ENCODE measurements at places on chromosomes 2 and 18.

DNA sequence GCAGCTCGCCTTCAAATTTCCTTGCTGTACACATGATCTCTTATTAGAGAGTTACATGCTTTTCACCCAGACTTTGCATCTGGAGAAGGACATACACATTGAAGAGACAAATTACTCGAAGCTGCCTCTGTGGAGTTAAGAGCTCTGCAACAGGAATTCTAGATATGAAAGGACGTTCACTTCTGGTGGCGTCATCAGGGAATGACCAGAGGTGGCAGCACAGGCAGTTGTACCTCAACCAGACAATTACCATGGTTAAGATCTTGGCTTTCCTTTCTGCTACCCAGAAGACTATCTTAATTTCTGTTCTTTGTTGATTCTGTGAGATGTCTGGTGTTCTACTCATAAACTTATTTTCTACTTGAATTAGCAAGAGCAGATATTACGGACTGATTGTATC is 39.1 kb upstream of the MC4R start:
- no peak for DNase-seq

- DNase-seq, result no peak
Measured at GRCh38 chr2:132417430-132418035, 928 bp downstream of the GPR39 start.

- peak; percentile 59 for DNase-seq
Measured at GRCh38 chr2:39696838-39697237, 31.1 kb downstream of the TMEM178A start.

DNA sequence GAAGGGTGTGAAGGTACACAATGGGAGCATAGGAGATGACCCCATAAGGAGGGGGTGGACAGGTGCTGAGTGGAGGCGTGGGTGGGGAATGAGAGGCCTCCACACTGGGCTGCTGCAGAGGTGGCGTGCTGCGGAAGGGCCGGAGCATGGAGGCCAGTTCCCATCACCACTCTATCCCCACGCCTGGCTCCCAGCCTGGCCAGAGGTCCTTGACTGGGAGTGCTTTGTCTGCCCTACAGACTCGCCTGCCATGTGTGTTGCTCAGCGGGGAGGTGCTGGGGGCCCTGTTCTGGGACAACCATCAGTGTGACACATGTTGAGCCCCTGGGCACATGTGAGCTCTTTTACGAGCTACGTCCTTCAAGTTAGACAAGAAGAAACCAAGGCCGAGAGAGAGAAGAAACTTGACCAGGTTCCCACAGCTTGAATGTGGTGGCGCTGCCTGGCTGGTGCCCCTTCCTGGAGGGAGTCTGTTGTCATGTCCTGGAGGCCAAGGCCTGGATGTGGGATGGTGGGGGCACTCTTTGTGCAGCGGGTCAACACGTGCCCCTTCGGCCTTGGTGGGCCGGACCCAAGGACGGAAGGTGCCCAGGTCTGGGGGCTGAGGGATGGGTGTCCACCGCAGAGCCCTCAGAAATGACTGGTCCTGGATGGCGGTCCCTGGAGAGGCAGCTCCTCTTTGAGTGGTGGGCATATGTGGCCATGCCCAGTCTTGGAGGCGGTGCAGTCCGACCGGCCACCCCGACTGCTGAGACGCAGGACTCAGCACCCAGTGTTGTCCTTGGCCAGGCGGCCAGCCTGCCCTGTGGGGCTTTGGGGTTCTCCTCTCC is 1.2 kb upstream of the INPP5D start:
- DNase-seq, result no peak

DNA sequence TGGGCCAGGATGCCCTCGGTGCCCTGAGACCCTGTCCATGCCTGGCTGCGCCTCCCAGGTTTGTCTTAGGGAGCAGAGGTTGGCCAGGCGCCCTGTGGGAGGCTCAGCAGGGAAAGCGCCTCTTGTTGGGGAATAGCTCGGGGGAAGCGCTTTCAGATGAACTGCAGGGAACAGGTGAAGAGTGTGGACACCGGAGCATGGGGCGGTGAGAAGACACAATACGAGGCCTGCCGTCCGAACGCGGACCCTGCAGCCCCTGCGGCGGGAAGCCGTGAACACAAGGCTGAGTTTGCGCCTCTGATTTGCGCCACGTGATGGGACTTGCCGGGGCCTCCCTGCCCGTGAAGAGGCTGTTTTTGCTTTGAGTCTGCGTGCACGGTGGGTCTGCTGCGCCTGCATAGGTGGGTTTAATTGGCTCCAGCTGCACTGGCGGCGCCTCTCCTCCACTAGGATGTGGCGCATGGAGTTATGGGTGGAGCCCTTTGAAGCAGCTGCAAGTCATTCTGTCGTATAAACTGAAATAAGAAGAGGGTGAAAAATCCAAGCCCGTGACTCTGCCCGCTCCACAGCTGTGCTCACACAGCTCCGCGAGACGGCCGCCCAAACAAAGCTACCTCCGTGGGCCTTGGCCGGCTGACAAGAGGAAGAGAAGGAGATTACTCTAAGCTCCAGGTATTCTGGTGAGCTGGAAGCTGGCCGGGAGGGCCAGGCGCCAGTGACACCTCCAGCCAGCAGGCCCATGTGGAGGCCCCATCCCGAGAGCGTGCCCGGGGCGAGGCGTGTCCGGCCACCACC is 103.5 kb upstream of the CTDP1 start:
- peak; percentile 48 for DNase-seq

DNA sequence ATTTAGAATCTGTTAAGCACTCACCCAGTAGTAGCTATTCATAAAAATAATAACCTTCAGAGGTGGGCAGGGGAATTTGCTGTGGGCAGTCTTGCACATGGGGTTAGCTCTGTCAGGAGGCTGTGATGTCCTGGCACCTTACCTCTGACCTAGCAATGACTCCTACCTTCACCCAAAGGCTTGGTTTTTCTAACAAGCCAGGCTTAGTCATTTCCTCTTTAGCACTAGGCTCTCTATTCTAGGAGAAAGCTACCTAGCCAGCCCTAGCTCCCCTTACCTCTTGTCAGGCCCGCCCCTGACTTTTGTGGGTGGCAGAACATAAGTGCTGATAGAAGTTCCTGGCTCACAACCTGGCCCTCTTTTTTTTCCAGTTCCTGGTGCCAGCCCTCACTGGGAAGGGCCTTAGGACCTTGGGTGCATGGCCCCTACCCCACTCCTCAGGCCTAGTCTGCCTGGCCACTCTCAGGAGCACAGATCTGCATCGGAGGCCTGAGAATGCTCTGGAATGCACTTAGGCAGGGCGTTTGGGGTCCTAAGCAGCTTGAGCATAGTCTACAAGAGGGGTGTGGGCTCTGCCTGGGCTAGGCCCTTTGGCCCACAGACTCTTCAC is 17.7 kb downstream of the CPLX4 start:
- no peak for DNase-seq

DNA sequence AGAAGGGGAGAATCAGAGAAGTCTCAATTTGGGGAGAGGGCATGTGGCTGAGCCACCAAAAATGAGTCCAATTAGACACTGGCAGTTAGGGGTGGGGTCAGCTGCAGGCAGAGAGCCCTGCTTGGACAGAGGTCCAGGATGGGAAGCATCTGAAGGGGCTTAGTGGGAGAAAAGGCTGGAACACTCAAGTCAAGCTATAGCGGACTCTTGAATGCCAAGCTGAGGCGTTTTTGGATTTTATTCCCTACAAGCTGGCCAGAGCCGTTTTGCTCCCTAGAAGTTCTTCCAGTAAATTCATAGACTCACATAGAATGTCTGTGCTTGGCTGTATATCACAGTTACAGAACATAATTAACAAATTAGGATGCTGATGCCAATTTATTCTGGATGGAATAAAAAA is 172.8 kb downstream of the ACOXL start:
- DNase-seq, result no peak

- DNase-seq, result no peak
Measured at GRCh38 chr2:171433763-171434012, at the start of gene METTL8. METTL8 (minus strand) TSS chr2:171433990; CDS start chr2:171392185, 41,805 bp downstream.

GRCh38 chr2:191064590-191064989 is 50.6 kb upstream of the STAT1 start:
- no peak for DNase-seq

DNA sequence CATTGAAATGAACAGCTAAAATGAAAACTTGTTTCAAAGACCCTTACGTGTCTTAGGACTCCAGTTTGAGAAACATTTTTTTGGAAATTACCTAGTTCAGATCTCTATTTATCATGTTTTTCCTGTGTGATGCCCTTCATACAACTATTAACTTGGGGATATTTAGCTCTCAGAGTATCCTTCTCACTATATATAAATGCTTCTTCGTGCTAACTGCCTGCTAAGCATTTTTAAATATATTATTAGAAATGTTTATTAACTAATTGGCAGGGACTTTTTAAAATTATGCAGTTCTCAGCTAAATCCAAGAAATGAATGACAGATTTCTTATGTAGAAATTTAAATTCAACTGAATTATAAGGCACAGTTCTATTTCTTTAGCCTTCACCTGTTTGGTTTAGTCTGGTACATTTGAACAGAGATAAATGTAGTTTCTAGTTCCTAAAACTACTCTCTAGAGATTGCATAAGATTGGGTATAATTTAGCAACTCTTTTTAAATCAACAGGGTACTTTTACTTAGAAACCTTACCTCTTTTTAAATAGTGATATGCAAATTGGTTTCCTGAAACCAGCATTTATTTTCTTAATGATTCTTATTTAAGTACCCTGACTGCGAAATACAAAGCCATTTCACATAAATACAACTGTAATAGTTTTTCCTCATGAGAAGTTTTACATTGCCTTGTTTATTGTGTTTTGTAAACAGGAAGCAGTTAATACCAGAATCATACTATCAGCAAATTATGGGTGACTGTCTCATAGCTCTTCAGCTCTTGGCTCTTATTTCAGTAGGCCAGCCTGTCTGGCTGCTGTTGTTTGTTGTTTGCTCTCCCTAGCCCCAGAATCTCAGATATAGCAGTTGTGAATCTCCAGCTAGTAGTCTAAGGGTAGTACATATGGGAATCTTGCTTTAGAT is 140.7 kb downstream of the PTRHD1 start:
- peak; percentile 19 for DNase-seq

DNA sequence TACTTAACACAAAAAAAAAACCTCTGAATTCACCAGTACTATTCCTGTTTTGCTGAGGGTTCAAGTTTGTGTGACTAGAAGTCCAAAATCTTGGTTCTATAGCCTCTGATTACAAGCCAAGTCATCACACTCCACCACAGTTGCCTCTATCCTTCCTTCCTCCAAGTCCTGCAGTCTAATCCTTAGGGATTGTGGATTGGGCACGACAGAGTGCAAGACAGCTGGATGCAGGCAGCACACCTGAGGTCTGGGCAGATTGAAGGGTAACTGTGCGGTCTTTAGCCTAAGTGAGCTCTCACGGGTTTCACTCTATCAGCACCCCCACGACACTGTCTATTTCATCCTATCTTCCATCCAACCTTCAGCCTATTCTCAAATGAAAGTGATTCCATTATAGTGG is 299.4 kb upstream of the ID2 start:
- DNase-seq, result no peak

- DNase-seq, result no peak
Measured at GRCh38 chr2:118970396-118971135, 28.6 kb downstream of the MARCO start.

DNA sequence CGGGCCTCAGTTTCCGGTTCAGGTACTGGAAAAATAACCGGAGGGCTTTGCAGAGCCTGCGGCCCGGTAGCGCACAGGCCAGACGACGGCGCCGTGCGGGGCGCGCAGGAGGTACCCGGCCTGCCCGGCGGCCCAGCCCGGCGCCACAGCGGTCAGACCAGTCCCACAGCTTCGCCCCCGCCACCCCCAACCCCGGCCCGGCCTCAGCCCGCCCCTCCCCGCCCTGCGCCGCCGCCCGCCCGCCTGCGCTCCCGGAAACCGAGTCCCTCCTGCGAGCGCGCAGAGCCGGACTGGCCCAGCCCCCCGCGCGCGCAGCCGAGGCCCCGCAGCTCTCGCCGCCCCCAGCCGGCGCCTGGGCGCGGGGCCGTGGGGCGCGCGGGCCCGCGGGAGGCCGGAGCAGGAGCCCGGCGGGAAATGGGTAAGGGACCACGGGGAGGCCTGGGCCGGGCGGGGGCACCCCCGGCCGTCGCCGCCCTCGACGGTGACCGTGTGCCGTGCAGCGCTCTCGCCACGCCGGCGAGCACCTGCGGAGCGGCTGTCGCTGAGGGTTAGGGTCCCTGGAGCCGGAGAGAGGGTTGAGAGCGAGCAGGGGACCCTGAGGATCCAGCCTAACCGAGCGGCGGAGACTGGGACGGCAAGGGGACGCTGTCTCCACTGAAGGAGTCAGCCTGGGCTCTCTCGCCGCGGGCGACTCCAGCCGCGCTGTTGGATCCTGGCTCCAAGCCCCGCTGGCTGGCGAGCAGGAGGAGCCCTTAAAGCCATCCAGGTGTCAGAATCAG is 16.5 kb upstream of the PSD4 start:
- DNase-seq, result peak; percentile 59

DNA sequence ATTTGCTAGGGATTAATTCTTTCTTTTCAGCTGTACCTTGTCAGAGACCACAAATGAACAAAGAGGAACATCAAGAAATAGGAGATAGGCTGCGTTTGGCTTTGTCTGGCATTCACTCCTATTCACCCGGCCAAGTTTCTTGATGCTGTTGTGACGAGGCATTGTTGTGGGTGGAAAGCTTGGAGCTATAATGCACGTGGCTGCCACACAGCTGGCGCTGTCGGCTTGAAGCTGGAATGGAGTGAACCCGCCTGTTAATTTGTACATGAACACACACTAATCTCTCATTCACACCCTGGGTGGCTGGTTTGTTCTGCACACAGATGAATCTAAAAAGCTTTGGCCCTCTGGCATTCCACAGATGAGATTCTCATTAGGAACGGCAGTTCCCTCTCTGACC is 274.9 kb upstream of the GYPC start:
- DNase-seq, result no peak

GRCh38 chr2:101400506-101401325 is 13.4 kb upstream of the CREG2 start:
- no peak for DNase-seq

GRCh38 chr2:1964659-1965058 is 220.3 kb upstream of the PXDN start:
- DNase-seq, result no peak

Data from NCI-H2081 (cell line).